ENCODE measurements at places on chromosomes 11 and 22. TPM values are rescaled to one million over a fixed set of nuclear protein-coding genes. Genes with fewer than 3 reads are reported as not detected.

GRCh38 chr11:43575913-43576310, 104.6 kb upstream of the HSD17B12 start:
- no peak for DNase-seq

- no peak for DNase-seq
Measured at GRCh38 chr11:130426837-130427341, 1.5 kb downstream of the ADAMTS8 start.

- DNase-seq: no peak
Measured at GRCh38 chr11:44798607-44798972, 71.8 kb downstream of the TSPAN18 start.

DNA sequence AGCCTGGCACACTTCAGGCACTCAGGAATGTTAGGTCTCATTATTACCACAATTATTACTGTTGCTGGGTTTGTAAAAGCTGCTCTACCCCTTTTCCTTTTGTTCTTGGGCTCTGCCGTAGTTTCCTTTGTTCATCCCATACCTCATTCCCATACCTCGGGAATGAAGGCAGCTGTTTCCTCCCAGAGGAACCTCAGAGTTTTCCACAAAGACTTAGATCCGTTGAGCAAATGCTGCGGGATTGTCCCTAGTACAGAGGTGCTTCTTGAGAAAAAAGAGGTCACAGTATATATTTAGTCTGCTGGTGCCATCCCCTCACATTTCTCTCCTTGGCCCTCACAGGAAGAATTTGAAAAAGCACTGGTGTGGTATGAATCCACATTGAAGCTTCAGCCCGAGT, 134.7 kb downstream of the TTC17 start:
- DNase-seq: no peak

- no peak for DNase-seq
Measured at GRCh38 chr11:6602096-6602940, 1.1 kb downstream of the RRP8 start.

GRCh38 chr11:111937844-111938243, 701 bp downstream of the DIXDC1 start:
- DNase-seq: no peak

- peak; percentile 47 for DNase-seq
Measured at GRCh38 chr11:87517351-87517750, 479.6 kb downstream of the TMEM135 start.

DNA sequence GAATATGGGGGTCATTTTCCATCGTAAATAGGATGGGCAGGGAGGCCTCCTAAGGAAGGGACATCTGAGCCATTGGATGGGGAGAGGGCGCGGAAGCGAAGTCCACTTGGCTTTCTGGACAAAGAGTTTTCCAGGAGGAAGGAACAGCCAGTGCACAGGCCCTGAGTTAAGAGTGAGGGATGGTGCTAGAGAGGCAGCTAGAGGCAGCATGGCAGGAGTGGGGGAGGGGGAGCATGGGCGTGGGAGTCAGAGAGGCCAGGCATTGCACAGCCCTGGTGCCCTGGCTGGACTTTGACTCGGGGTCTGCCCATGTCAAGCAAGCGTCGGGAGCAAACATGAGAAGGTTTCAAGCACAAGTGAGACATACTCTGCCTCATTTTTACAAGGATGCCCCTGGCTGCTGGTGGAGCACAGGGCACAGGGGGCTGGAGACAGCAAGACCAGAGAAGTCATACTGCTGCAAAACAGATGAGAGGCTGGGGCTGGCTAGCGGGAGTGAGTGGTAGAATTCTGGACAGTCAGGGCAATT, 9.0 kb downstream of the GNAZ start:
- DNase-seq: no peak

DNA sequence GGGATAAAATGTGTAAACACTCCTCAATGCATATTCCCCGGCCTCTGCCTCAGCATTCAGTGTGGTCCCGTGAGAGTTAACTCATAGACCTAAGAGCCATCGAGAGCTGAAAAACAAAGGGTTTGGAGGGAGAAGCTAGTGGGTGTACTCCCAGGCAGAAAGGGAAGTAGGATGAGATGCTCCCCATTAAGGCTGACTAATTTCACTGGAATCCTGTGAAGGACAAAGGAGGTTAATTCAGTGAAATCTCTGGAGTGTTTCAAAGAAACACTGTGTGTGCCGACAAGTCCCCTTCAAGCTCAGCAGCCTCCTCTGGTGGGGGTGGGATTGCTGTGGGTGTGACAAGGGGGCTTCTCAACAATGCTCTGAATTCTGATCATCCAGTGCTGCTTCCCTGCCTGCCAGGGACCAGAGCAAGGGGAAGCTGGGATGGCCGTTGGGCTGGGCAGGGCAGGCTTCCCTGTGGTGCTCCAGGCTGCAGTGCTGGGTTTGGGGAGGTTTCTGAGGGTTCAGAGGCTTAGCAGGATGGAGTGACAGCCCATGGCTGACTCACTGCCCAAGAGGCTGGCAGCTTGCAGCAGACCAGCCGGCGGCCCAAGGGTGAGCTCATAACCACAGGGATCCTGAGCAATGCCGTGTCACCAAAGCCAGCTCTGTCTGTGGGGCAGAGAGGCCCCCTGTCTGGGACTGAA, 61.4 kb upstream of the BMAL1 start:
- no peak for DNase-seq

DNA sequence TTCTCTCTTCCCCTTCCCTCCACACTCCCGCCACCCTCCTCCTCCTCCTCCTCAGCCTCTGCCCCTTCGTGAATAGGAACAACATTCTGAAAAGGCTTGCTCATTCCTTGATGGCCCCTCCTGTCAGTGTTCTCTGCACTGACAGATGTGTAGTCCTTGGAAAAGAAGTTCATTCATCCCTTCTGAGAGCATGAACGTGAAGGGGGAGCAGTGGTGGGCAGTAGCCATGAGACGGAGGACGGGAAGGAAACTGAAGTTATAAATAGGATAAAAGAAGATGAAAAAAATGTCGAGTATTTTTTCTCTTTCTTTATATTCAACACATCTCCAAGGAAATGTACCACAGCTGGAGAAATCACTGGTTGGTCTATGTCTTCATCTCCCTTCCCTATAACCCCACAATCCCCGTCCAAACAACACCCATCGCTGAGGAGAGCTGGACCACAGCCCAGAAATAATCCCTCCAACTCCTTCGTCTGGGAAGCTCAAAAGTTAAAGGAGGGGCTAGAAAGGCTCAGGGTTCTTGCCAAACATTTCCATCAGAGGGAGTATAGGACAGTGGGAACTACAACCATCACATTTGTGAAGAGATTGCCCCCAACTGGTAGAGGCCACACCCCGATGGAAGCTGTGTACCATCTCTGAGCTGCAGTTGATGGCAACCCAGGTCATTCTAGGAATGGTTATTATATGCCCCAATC, 33.5 kb downstream of the ETS1 start:
- no peak for DNase-seq

DNA sequence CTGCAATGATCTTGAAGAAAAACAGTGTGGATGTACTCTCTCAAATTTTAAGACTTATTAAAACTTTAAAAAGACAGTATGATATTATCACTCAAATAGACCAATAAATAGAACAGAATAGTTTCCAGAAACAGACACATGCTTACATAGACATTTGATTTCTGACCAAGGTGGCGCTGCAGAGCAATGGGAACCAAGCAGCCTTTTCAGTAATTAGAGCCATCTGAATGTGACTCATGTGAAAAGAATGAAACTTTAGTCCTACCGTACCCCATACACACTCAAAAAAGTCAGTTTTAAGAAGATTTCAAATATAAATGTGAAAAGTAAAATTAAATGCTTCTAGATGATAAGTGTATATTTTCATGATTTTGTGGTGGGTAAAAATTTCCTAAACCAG, 74.2 kb upstream of the MS4A8 start:
- DNase-seq: no peak

DNA sequence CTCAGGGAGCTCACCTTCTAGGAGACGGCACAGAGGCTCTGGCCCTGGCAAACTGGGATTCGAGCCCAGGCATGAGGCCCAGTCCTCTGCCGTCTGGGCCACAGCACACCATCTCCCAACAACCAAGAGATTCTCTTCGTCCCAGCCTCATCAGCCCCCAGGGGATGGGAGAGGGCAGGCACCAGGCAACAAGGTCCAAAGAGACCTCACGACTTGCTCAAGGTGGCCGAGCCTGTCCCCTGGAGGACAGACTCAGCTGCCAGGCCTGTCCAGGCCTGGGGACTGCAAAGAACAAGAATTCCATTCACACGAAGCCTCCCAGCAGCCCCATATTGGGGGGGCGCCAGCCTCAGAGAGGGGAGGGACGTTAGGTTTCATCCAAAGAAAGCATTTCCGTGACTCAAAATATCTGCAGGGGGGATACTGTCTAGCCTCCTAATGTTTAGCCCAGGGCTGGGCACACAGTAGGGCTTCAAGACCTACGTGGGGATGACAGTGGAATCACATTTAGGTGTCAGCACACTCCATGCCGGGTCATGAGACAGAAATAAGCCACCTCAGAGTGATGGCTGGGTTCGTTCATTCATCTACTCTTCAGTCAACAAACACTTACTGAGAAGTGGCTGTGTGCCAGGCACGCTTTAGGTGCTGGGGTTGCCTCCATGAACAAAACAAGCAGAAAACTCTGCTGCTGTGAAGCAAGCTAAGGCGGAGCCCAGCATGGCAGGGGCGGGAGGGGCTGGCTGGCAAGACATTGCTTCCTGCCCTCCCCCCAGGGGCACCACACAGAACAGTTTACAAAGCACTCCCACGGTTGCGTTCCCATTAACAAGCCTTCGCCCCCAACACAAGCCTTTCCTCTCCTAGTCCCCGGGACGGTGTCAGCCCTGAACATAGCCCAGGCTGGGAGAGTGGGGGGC, 1.2 kb downstream of the CARNS1 start:
- DNase-seq: peak; percentile 68

- DNase-seq: no peak
Measured at GRCh38 chr11:122393209-122393860, 262.2 kb upstream of the UBASH3B start.

- DNase-seq: no peak
Measured at GRCh38 chr11:35590412-35590811, 27.8 kb upstream of the FJX1 start.

DNA sequence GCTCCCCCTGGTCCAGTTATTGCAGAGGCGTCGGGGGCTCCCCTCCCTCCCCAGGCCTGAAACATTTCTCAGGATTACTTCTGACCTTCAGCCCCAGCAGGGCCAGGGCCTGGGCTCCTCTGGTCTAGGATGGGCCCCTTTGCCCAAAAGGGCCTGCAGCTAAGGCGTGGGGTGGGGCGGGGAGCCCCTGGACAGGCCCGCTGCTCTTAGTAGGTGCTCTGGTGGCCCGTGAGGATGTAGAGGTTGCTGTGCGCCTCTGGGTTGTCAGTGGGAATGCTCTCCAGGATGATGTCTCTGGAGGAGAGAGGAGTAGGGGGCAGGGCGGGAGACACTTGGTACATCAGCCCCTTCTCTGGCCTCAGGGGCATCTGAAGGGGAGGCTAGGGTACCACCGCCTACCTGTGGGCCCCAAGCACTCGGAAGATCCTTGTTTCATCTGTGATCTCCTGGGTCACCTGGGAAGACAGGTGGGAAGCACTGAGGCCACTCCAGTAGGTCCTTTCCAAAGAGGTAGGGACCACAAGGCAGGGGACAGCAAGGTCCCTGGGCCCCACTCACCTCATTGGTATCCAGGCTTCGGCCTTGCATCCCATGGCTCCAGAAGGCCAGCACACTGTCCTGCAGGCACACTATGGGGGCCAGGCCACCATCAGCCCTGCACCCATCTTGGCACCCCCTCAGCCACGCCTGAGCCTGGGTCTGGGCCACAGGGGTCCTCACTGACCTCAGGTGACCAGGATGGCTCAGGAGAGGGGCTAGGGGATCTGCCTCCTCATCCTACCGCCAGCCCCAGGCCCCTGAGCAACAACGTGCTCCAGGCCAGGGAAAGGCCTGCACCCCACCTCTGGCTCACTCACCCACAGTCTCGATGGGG, 11.2 kb upstream of the SF1 start:
- DNase-seq: peak; percentile 27

DNA sequence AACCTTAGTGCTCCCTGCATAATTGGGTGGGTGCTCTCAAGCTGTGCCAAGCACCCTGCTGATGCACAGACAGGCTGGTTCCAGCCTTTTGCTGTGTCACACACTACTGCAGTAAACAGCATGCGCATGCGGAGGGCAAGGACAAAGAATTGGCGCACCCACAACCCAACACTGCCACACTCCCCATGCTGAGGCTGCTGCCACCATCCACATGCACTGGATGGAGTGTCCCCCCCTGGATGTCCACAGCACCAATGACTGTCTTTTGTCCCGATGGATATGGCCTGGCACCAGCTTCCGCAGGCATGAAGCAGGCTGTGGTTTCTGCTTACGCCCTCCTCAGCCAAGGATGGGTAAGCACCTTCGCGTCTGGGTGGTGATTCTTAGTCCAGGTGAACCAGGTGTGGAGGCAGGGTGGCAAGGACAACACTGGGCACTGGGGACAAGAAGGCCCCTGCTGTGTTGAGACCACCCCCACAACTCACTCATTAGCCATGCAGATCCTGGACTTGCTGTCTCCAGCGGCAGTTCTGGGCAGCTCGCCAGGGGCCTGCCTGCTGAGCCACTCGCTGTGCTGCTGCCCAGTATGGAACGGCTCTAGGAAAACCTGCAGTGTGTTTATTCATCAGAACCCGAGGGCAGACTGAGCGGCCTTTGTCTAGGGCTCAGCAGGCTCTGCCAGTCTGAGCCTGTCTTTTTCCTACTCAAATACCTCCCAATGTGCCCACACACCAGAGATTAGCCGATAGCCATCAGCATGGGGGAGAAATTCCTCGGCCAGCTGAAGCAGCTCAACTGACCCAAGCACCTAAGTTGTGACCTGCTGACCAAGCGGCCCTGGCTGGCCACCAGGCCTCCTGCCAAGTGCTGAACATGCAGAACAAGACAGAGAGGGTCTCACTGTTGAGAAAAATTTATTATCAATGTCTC, 8.2 kb upstream of the NAP1L4 start:
- peak; percentile 59 for DNase-seq

- DNase-seq: no peak
Measured at GRCh38 chr22:35128637-35129036, 62.7 kb downstream of the ISX start.

DNA sequence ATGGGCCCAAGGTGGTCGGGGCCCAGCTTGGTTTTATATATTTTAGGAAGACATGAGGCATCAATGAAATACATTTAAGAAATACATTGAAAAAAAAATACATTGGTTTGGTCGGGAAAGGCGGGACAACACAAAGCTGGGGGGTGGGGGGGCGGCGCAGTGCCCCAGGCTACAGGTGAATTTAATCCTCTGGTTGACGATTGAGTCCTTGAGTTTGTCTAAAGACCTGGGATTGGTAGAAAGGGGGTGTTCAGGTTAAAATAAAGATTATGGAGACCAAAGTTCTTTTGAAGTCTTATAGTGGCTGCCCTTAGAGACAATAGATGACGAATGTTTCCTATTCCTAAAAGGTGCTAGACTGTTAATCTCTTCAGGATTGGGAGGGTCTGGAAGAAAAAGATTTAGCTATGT, 3.1 kb downstream of the IFITM1 start:
- DNase-seq: no peak

GRCh38 chr11:88629496-88629895, 292.0 kb upstream of the CTSC start:
- no peak for DNase-seq

Gene OR8G1
- polyA plus RNA-seq: not detected

Gene HTR3B
- 0.11 TPM for polyA plus RNA-seq

Gene LMNTD2
- polyA plus RNA-seq: 2.0 TPM

Gene MS4A12
- polyA plus RNA-seq: not detected

Gene LDLRAD3
- polyA plus RNA-seq: 17.6 TPM

Gene PLEKHB1
- 15.2 TPM for polyA plus RNA-seq
